ENCODE measurements at places on chromosomes 11 and 22. TPM values are rescaled to one million over a fixed set of nuclear protein-coding genes. Genes with fewer than 3 reads are reported as not detected.

GRCh38 chr11:67118181-67118766 lies 789 bp upstream of the KDM2A start:
- peak overlapping the region; percentile 90 for H3K4me3 ChIP-seq
- H3K27me3 ChIP-seq = no peaks in the 10 kb centered on the region
- H3K4me1 ChIP-seq = peaks cover 18% of the 10 kb centered on the region
- peak; percentile 41 for DNase-seq
- no peaks in the 10 kb centered on the region for H3K36me3 ChIP-seq

DNA sequence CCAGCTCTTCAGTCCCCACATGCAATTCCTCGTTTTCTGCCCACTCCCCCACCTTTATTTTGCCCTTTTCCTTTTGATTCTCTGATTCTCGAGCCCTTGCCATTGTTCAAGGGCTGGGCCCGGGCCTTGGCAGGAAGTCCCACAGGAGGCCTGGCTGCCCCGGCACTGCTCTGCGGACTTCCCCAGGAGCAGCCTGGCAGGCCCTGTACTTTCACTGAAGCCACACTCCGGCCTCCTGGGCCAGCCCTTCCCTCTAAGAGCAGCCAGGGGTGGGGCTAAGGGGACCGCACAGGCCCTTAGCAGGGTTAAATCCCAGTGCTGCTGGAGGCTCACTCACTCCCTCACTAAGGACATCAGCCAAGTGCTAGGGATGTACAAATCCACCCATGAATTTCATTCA lies 4.1 kb downstream of the LRRC32 start:
- peaks cover 5% of the 10 kb centered on the region for H3K36me3 ChIP-seq
- peak overlapping the region; percentile 14 for H3K27ac ChIP-seq
- peaks cover 24% of the 10 kb centered on the region for H3K27me3 ChIP-seq
- peaks cover 43% of the 10 kb centered on the region for H3K4me1 ChIP-seq
- H3K4me3 ChIP-seq = peak overlapping the region; percentile 41

Gene HSD17B12
- 18.5 TPM for total RNA-seq

Gene KCNJ1
- total RNA-seq = 0.22 TPM

Gene RAB36
- 2.4 TPM for total RNA-seq

- no peaks in the 10 kb centered on the region for H3K27me3 ChIP-seq
- DNase-seq = no peak
- no peak overlapping the region for H3K4me3 ChIP-seq
- H3K36me3 ChIP-seq = no peaks in the 10 kb centered on the region
Measured at GRCh38 chr11:116553482-116553881, 219.3 kb downstream of the BUD13 start.

Gene SYT7
- not detected for total RNA-seq

Gene MMP13
- not detected for total RNA-seq

DNA sequence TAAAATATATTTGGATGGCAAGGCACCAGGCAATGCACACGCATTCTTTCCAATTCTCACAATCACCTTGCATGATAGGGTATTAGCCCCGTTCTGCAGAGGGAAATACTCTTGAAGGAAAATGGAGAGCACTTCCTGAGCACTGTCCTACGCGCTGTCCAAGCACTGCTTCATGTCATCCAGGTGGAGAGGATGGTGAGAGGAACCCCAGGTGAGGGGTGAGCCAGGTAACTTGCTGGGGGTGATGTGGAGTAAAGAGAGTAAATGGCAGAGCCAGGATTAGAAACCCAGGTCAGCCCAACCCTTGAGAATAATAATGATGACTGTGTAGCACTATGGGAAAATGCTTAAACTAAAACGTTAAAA lies 711 bp upstream of the PACSIN2 start:
- peak overlapping the region; percentile 98 for H3K4me3 ChIP-seq
- H3K4me1 ChIP-seq = peaks cover 23% of the 10 kb centered on the region
- no peak for DNase-seq
- peak overlapping the region; percentile 94 for H3K27ac ChIP-seq

DNA sequence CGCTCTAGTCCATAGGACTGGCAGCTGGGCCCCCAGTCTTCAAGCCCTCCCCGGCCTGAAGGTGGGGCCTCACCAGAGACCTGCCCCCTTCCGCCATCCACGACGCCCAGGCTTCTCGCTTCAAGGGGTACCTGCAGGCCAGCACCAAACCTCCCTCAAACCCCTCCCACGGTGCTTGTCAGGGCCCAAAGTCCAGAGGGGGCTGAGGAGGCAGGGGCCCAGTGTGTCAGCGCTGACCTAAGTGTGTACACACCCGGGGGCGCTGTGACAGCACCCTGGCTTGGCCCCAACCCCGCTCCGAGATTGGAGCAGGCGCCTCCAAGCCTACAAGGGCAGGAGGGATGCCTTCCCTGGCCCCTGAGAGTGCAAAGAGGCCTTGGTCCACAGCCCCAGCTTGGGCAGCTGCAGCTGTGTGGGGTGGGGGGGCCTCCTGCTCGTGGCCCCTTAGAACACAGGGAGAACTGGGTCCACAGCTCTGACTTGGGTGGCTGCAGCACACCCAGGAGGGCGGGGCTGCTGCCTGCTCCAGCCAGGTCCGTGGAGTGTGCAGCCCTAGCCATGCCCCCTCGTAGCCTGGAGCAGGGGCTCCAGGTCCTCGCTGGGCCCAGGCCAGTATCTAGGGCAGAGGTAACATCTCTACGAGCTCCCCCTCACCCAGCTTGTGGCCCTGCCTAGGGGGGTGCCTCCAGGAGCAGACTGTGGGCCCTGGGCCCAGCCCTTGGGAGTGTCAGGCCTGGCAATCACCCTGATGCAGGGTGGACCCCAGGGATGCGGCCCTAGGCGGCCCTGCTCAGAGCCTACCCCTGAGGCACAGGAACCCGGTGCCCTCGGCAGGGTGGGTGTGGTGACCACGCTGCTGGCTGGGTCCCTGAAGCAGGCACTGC lies 4.9 kb downstream of the SBF2 start:
- peaks cover 13% of the 10 kb centered on the region for H3K27me3 ChIP-seq
- no peak overlapping the region for H3K4me3 ChIP-seq
- peaks cover 26% of the 10 kb centered on the region for H3K4me1 ChIP-seq
- H3K27ac ChIP-seq = no peak overlapping the region

DNA sequence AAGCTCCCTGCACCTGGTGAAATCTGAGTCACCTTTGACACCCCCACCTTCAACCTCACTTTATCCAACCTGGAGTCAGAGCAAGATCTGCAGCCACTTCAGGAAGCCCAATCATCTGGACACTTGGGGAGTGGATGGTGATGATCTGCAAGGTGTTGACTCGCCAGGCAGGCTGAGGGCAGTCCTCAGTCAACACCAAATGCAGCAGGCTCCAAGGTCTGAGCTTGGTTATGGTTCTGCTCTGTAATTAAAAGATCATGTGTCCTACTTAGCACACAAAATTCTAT lies 446.9 kb downstream of the BRD1 start:
- H3K36me3 ChIP-seq = peaks cover 4% of the 10 kb centered on the region
- H3K4me3 ChIP-seq = no peak overlapping the region
- peaks cover 51% of the 10 kb centered on the region for H3K27me3 ChIP-seq
- H3K4me1 ChIP-seq = no peaks in the 10 kb centered on the region
- no peak for DNase-seq
- H3K27ac ChIP-seq = no peak overlapping the region

DNA sequence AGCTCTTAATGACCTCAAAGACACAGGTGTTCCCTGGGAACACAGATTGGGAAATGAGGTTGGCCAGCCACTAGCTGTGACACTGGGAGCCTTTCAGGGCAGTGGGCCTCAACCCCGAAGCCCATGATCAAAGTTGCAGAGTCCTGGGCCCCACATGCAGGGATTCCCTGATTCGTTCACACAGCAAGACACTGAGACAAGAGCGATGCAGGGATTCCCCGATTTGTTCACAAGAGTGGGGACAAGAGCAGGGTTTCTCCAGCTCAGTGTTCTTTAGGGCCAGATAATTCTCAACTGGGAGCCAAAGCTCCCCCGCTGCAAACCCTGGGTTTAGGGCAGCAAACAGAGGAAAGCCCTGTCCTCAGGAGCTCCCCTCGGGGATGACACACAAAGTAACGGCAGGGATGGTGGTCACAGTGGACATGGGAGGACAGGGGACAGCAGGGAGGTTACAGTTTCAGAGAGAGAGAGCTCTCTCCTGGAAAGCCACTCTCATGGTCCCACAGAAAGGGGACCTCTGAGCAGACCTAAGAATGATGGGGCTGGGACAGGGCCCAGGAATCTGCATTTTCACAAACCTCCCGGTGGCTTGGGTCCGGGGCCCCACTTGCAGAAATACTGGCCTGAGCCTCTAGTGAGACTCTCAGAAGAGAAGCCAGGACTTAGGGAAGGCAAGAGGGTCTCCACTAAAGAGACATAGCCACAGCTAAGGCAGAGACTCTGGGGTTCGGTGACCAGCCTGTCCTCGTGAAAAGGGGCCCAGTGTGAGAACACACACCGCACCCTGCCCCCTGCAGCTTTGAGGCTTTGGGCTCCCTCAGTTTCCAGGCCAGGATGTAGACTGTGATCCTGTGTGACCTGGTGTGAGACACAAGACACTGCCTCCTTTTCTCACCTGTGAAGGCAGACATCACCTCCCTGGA lies 7.4 kb upstream of the GNAZ start:
- no peak overlapping the region for H3K4me3 ChIP-seq
- peaks cover 12% of the 10 kb centered on the region for H3K4me1 ChIP-seq
- DNase-seq = no peak
- peaks cover 7% of the 10 kb centered on the region for H3K27me3 ChIP-seq
- H3K36me3 ChIP-seq = no peaks in the 10 kb centered on the region
- no peak overlapping the region for H3K27ac ChIP-seq

GRCh38 chr11:78427615-78428265 lies 10.1 kb upstream of the GAB2 start:
- peaks cover 9% of the 10 kb centered on the region for H3K4me1 ChIP-seq
- H3K4me3 ChIP-seq = no peak overlapping the region
- no peaks in the 10 kb centered on the region for H3K27me3 ChIP-seq
- H3K27ac ChIP-seq = no peak overlapping the region

Gene C11orf97
- not detected for total RNA-seq

DNA sequence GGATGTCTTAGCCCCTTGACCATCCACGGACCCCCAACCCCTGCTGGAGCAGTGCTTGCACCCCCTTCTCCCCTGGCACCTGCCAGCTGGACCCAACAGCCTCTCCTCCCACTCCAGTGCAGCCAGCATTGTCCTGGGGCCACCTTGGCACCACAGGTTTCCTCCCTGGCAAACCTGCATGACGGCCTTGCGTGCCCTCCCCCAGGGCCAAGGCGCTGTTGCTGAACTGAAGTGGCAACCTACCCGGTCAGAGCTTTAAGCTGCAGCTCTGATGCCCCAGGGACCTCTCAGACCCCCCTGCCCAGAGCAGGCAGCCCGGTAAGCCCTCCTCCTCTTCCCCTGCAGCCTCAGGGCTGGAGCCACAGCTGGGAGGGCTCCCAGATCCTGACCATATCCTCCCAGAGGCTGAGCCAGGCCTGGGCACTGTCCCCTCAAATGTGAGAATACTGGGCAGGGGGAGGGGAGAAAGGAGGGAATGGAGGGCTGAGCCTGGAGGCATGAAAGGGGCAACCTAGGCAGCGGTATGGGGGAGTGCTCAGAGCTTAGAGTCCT lies 1.8 kb upstream of the LRRC75B start:
- no peak overlapping the region for H3K4me3 ChIP-seq
- peaks cover 7% of the 10 kb centered on the region for H3K4me1 ChIP-seq
- H3K36me3 ChIP-seq = no peaks in the 10 kb centered on the region

DNA sequence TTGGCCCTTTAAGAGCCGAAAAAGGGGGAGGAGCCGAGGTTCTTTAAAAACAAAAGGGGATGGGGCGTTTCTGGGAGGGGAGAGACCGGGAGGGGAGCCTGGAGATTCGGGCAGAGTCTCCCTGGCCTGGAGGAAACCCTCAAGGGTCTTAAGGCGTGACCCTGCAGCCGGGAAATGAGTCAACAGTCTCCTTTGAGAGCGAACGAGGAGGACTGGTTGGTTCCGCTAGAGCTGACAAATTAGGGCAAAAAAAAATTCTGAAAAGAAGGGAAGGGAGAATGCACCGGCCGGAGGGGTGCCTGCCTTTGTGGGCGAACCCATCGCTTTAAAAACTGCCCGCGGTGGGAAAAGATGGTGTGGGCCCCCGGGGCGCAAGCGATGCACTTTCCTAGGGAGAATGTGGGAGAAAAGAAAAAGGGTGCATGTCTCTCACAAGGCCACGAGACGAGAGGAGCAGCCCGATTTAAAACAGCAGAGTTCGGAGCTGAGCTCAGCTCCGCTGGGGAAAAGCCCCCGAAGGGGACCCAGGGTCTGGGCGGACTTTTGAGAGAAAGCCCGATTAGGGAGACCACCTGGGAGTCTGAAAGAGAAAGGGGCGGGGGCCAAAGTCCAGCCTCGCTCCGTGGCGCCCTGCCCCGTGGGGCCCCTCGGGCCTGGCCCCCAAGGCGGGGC lies 874 bp downstream of the ZFTA start:
- DNase-seq = peak; percentile 30
- H3K4me3 ChIP-seq = peak overlapping the region; percentile 99
- H3K36me3 ChIP-seq = peaks cover 5% of the 10 kb centered on the region
- peak overlapping the region; percentile 93 for H3K27ac ChIP-seq
- H3K4me1 ChIP-seq = peaks cover 7% of the 10 kb centered on the region

- H3K4me1 ChIP-seq = peaks cover 2% of the 10 kb centered on the region
- no peaks in the 10 kb centered on the region for H3K36me3 ChIP-seq
- no peak overlapping the region for H3K4me3 ChIP-seq
- no peak for DNase-seq
Measured at GRCh38 chr11:11461473-11461872, 108.4 kb upstream of the CSNK2A3 start.

- DNase-seq = no peak
- H3K27ac ChIP-seq = no peak overlapping the region
- peaks cover 5% of the 10 kb centered on the region for H3K4me1 ChIP-seq
- H3K27me3 ChIP-seq = no peaks in the 10 kb centered on the region
- H3K4me3 ChIP-seq = no peak overlapping the region
Measured at GRCh38 chr22:20741634-20742581, 32.0 kb upstream of the SERPIND1 start.

Gene GLYAT
- not detected for total RNA-seq

DNA sequence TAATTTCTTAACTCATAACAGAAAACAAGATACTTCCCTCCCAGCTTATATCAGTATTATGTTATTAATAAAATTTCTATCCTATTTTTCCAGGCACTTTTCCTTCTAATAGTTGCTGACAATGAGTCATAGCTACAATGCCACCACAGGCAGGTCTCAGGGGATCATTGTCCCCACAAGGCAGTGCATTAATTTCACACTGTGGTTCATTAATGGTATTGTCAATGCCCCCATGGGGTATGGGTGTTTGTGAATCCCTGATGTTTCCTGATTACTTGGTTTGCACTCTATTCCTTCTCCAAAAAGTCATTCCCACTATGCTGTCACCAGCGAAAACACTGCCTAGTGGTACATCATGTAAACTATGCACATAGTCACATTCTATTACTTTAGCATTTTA lies 345.5 kb upstream of the CTSC start:
- no peaks in the 10 kb centered on the region for H3K27me3 ChIP-seq
- no peak overlapping the region for H3K4me3 ChIP-seq
- H3K4me1 ChIP-seq = no peaks in the 10 kb centered on the region
- DNase-seq = no peak
- no peak overlapping the region for H3K27ac ChIP-seq

Gene OR51E2
- total RNA-seq = not detected
